ENCODE measurements at places on chromosomes 2 and 18.

DNA sequence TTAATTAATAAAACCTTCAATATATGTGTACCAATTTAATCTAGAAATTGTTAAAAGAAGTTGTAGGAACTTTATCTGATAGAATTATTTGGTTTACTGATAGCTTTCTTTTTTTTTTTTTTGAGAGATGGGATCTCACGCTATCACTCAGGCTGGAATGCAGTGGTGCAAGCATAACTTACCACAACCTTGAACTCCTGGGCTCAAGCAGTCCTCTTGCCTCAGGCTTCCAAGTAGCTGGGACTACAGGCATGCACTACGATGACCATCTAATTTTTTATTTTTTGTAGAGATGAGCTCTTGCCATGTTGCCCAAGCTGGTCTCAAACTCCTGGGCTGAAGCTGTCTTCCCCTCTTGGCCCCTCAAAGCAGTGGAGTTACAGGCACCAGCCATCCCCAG is 66.8 kb downstream of the CCDC138 start:
- DNase-seq: no peak

DNA sequence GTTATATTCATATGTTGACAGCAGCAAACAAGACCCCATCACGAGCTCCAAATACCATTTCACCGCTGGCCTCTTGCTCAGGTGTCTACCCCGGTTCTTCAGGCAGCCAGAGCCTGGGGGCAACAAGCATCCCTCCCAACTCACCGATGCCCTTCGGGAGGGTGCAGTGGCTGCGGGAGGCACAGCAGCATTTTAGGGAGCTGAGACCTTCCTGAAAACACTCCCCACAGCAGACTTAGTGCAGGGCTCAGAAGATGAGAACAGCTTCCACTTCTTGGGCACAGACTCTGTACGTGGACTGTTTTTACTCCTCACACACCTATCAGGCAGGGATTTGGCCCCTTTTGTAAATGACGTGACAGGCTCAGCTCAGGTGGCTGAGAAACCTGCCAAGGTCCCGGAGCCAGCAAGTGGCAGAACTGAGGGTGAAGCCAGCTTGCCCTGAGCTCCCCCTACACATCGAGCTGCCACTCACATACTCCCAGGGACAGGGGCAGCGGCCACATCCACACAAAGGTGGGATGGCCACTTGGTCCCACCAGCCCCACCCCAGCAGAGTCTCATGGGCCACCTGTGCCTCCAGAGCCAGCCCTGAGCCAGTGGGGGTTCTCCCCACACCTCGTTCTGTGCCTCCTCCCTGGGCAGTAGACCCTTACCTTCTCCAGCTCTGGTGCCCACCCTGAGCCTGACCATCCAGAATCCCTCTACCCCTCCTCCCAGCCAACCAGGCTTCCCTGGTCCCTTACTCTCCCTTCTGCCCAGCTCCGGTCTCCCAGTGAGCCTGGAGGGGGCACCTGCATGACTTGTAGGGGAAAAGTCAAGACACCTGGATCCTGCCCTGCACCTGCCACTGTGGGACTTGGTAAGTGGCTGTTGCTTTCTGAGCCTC is 28.5 kb downstream of the CYP27C1 start:
- DNase-seq: no peak

DNA sequence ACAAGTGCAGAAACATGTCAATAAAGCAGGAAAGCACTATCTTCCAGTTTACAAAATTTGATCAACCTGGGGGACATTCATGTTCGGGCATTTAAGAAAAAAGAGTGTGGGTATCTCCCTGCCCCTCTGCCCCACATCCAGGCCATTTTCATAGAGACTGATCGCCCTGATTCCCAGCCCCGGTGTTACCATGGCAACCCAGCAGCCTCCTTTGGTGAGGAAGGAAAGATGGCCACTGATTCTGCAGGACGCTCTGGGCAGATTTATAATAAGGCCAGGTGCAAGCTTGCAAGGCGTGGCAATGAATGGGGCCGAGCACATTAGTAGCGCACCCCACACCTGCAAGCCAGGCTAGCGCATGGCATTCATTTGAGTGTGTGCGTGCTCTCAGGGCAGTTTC is 36.7 kb upstream of the ARL4C start:
- DNase-seq: no peak

DNA sequence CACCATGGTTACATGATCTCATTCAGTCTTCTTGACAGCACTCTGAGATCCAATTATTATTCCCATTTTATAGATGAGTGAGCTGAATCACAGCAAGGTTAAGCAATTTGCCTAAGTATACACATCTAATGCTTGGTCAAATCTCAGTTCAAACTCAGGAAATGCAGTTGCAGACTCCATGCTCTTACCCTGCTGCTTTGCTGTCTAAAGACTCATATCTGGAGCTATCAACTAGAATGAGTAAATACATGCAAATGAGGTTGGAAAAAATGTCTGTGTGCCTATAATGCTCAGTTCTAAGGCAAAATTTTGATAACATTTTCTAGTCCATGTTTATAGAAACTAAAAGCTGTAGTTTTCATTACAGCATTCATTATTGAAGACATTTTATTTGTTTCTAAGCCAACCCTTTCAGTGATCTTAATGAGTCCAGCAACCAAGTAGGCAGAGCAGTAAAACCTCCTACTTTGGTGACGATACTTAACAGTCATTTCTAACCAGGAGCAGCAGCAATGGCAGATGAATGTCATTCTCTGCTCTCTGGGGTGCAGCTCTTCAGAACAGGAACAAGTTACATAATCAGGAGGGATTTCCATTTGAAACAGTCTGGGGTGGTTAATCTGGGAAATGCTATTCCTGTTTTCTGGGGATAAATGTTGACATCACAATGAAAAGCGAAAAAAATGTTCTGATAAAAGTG is 396.8 kb upstream of the UBE2E3 start:
- DNase-seq: no peak

DNA sequence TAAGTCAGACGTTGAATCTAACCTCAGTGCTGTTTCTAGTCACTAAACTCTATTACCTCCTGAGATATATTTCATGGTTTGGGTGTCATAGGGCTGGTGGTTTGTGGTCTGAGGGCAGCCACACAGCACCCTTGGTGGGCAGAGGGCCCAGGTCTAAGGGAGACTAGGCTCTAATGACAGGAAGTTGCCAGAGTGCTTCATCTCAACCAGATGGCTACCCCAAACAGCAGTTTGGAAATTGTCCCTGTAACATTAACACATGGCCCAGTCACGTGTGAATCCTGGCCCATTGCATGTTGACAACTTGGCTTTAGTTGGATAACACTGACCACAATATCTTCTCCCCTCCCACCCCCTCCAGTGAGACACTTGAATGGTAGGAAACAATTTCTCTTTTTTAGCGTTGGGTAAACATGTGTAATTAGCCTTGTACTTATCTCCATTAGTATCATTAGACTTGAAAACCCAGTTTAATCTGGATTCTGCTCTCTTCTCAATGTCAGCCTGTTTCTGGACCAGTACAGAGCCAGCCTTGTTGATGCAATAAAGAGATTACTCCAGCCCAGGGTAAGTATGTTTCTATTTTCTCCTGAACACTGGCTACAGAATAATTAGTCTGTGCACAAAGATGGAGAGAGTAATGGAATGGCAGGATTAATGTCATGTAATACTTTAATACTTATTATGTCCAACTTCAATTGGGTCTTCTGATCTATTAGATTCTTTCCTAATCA is 187.8 kb upstream of the SIX3 start:
- DNase-seq: no peak

DNA sequence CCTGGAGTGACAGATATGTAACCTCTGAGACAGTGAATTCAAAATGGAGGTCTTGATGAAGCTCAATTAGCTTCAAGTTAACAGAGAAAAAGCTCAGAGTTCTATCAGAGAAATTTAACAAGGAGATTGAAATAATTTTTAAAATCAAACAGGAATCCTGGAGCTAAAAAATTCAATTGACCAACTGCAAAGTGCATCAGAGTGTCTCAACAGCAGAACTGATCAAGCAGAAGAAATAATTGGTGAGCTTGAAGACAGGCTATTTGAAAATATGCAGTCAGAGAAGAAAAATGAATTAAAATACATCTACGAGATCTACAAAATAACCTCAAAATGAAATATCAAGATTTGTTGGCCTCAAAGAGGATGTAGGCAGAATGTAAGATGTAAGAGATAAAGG is 30.4 kb upstream of the BMP10 start:
- DNase-seq: no peak

DNA sequence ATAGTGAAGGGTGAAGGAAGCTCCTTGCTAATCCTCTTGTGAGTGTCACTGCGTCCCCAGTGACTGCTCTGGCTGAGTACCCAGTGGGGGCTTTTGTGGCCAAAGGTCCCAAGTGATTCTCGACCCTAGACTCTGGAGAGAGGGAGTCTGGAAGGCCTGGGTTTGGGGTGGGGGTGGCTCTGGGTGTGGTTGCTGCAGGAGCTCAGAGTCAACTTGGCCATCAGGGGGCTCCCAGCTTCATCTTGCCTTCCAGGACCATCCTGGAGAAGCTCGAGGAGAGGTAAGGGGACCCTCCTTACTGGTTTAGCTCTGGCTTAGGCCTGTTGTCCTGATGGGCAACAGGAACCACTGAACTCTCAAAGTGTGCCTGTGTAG is 592 bp downstream of the PSD4 start:
- no peak for DNase-seq

- no peak for DNase-seq
These were observed 279.1 kb downstream of the ZEB2 start for GRCh38 chr2:144240656-144241339.

DNA sequence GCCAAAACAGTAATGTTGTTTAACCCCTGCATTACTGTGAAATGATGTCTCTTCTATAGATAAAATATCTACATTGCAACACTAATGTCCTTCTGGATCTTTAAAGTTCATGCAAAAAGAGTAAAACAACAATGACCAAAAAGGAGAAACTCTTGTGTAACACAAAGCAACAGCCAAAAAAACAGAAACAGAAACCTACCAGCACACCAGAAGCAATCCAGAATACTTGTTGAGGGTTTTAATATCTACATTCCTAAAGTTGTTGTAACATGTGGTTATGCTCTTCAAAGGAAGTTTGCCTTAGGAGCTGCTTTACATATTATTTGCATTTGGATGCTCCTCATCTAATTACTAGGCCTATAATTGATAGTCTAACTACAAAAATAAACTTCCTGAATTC is 157.2 kb downstream of the BABAM2 start:
- DNase-seq: no peak

GRCh38 chr18:36826556-36826955 is 2.2 kb downstream of the TPGS2 start:
- no peak for DNase-seq

GRCh38 chr2:196618661-196619060 is 20.9 kb upstream of the CCDC150 start:
- DNase-seq: no peak

DNA sequence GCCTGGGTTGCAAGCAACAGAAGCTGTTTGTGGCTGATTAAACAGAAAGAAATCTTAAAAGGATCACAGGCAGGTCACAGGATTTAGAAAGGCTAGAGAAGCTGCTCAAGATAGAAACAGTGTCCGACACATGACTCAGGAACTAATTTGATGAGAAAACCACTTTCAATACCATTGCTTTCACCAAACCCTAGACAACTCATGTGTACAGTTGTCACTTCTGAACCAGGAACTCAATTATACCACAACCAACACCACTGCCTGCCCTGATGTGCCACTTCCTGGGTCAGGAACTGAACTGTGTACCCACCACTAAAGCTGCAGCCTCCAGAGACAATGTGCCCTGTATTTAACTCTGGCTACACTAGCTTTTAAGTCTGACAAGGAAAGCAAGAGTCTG is 56.0 kb downstream of the TMEM247 start:
- no peak for DNase-seq

DNA sequence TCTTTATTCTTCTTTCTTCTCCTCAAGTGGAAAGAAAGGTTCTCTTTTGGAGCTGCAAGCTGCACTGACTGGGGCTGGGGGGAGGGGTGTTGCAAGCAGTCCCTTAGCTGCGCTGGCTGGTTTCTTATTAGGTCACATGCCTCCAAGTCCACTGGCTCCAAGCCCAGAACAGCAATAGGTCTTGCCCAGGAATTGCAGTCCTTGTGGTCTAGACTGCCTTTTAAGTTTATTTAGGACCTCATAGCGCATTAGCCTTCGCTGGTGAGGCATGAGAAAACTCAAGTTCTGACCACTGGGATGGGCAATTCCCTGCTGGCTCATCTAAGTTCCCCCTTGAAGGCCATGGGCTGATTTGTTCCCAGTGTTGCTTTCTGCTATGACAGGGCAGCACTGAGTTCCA is 138.6 kb upstream of the SCN7A start:
- no peak for DNase-seq

GRCh38 chr2:65458999-65459398 is 26.6 kb upstream of the SPRED2 start:
- DNase-seq: no peak

DNA sequence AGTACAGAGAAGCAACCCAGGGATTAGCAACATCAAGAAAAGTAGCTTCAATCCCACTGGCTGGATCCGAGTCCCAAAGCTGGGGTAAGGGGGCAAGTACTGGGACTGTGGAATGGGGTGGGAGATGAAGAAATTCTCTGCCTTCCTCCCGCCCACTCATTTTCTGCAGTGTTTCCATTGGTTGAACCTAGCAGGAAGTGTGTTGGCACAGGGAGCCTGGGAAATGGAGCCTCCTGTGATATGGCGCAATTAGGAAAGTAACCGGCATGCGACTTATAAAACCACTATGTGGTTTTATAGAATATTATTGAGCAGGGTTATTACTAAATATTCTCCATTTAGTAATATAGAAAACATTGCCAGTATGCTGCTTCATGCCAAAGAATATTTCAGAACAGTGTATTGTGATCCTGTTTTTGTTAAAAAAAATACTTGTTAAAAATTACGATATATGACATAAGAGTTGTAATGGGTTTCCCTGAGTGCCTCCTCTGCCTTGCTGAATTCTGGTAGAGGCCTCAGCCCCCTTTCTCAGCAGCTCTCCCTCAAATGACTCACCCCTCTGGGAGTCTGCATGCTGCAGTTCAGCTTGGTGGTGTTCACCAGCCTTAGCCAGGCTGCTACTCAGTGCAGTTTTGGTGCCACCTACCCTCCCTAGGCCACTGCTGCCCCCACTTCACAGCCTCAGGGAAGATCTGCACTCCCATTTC is 60.5 kb downstream of the HK2 start:
- DNase-seq: no peak

DNA sequence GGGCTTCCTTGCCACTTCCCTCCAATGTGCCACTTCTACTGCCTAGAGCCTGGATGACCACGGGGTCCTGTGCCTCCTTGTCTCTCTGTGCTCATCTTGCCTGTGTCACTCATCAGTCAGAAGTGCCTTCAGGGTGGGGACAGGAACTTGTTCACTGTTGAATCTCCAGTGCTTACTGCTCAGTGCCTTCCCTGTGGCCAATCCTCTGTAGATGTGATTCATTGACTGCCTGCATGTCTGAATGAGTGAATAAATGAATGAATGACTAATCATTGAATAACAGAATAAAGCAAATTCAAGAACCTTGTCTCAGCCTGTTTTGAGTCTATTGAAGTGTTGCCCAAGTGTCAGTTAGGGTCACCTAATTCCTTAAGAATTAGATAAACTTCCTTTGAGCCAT is 42.3 kb upstream of the FAM136A start:
- peak; percentile 52 for DNase-seq

Data from H54 (cell line).